H54 (cell line): ENCODE measurements at places on chromosomes 1 and 21.
A peak's percentile ranks its signal among the peaks of the same experiment; 100 is the strongest.

GRCh38 chr1:185821612-185822385 is 87.6 kb downstream of the HMCN1 start:
- no peak for DNase-seq

- DNase-seq: no peak
These were observed 413.3 kb upstream of the ZRANB2 start for GRCh38 chr1:71494163-71494562.

GRCh38 chr1:58573705-58574591 is 3.1 kb downstream of the TACSTD2 start:
- DNase-seq: no peak

GRCh38 chr1:85611425-85611824 is 30.9 kb downstream of the CCN1 start:
- DNase-seq: no peak

DNA sequence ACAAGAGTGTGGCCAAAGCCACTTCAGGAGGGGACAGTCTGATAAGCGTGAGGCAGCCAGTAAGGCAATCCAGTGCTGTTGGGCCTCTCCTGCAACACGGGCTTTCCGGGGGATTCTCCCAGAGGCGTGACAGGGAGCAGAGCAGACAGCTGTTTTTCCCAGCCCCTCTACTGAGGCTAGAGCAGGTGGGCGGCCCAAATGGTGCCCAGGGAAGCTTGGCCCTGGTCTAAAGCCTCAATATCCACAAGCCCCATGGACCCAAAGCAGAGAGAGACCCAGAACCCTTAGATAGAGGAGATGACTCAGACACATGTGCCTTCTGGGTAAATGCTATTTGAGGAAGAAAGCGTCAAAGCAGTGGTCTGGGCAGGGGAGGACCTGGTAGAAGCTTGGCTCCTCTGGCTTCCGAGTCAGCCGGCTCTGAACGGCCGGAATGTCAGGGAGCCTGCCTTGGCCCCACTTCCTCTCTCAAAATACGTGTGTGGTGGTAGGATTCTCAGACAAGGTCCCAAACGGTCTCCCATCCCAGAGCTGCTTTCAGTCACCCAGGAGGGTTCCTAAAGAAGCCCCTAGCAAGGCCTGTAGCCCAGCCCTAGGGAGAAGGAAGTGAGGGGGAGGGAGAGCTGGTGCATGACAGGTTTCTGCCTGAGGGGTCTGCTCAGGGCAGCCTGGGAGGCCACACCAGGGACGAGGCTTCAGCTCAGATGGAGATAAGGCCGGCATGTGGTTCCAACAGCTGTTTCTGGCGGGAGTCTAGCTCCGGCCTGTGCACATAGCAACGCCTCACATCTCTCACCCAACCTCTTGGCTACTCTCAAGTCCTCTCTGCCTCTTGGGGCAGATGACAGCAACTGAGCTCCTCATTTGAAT is 28.8 kb downstream of the PIK3C2B start:
- DNase-seq: no peak

- no peak for DNase-seq
These were observed 24.9 kb downstream of the SUSD4 start for GRCh38 chr1:223338811-223339746.

GRCh38 chr1:156602557-156602993 is 1.3 kb upstream of the GPATCH4 start:
- DNase-seq: no peak

DNA sequence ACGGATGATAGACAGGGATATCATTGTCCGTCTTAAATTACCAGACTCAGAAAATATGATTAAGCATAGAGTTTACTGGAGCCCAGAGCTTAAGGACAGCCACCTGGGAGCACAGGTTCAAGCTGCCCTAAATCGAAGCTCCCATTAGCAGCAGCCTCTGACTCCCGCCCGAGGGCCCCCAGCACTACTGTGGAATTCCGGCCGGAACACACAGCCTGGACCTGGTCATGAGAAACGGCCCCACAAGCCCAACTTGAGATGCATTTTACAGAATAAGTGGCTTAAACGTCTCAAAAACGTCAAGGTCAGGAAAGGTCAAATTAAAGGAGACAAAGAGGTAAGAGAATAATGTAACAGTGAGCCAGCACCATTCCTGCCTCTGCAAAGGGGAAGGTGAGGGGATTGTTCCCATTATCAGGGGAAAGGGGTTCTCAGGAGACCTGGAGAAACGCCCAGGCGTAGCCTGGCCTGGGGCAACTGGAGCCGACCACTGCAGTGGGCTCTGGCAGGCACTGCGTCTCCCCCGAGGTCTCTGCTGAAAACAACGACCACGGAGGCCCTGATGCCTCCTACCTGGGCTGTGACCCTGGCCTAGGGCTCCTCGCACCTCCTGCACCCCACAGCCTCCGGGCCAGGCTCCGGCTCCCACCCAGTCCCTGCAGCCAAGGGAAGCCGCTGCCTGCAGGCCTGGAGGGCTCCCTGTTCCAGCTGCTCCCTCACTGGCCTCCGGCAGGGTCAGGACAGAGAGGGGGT is 11.5 kb upstream of the COL6A1 start:
- no peak for DNase-seq

- no peak for DNase-seq
These were observed 1402.6 kb downstream of the MRPL39 start for GRCh38 chr21:24204641-24205040.

- no peak for DNase-seq
These were observed 129.8 kb downstream of the VAV3 start for GRCh38 chr1:107835151-107835670.

- DNase-seq: no peak
These were observed 86.1 kb upstream of the ZNF326 start for GRCh38 chr1:89908672-89909436.

- DNase-seq: no peak
These were observed 655.8 kb downstream of the BRINP3 start for GRCh38 chr1:189821833-189822232.

GRCh38 chr1:14003552-14003951 is 303.6 kb downstream of the PRDM2 start:
- DNase-seq: no peak

DNA sequence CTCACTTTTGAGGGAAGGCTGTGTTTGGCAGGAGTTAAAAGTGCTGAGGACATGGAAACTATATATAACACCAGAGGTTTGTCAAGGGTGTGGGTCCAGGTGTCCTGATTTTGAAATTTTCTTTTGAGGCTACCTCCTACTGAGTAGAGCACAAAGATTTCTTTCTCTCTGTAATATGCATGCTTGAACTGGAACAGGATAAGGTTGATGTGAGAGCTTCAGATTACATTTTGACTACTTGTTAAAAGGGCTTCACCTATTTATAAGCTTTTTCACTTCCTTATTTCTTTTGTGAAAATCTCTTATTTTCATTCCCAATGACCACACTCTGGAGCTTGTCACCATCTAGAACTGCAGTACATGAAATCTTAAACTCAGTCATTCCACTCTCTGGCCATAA is 59.8 kb upstream of the PLA2G4A start:
- no peak for DNase-seq

DNA sequence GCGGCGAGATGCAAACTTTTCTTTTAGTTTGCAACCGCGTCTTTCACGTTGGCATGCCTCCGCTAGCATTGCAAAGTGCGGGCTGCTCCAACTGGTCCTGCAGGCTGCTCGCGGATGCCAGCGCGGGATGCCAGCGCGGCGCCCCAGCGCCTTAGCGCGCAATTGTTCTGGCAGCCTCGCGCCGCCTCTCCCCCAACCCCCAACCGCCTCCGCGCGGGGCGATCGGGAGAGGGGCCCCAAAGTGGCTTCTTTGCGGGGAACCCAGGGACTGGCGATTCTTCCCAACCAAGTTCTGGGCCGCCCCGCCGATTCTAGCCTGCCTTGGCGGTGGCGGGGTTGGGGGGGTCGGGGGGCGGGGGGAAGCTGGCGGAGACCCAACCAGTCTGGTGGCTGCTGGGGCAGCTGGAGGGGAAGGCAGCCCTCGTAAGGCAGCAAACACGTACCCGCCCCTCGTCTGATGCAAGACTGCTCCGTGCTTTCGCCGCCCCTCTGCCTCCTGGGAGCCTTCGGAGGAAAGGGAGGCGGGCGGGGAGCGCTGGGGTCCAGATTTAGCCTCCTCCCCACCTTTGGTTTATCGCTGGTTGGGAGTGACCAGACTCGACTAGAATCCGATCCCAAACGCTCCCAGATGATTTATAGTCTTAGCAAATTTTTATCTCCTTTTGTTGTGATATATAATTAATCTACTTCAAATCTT is 756 bp downstream of the PHGDH start:
- DNase-seq: peak; percentile 82
